ENCODE measurements at places on chromosomes 7 and 10.

DNA sequence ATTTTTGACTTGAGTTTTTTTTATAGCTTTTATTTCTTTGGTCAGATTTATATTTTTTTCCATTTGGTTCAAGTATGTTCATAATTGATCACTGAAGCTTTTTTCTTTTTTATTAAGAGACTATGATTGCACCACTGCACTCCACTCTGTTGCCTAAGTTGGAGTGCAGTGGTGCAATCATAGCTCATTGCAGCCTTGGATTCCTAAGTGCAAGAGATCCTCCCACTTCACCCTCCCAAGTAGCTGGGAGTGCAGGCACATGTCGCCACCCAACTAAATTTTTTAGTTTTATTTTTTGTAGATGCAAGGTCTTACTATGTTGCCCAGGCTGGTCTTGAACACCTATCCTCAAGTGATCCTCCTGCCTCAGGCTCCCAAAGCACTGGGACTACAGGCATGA lies 97.7 kb upstream of the KIF5B start:
- no peak for DNase-seq

DNA sequence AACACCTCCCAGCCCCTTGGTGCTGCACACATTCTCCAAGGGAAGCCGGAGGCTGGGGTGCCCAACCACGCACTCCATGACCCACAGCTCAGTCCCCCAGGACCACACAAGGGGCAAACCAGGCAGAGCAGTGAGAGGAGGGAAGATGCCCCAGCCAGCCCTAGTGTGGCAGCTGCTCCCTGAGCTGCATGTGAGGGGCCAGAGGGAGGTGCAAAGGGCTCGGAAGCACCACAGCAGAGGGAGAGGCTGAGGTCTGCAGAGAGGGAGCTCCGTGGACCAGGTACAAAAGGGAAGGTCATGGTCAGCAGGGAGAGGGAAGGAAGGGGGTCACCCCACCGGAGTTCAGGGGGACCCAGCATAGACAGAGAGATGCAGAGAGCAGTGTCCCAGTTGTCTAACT lies 1.5 kb upstream of the CALML5 start:
- no peak for DNase-seq

DNA sequence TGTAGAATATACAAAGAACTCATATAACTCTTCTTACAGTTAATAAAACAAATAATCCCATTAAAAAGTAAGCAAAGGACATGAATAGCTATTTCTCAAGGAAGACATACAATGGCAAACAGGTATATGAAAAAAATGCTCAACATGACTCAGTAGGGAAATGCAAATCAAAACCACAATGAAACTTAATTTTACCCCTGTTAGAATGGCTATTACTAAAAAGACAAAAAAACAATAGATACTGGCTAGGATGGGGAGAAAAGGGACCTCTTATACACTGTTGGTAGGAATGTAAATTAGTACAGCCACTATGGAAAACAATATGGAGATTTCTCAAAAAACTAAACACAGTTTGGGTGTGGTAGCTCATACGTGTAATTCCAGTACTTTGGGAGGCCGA lies 37.8 kb downstream of the HERPUD2 start:
- no peak for DNase-seq

GRCh38 chr7:77570330-77571011 lies 33.4 kb downstream of the PTPN12 start:
- DNase-seq = no peak

DNA sequence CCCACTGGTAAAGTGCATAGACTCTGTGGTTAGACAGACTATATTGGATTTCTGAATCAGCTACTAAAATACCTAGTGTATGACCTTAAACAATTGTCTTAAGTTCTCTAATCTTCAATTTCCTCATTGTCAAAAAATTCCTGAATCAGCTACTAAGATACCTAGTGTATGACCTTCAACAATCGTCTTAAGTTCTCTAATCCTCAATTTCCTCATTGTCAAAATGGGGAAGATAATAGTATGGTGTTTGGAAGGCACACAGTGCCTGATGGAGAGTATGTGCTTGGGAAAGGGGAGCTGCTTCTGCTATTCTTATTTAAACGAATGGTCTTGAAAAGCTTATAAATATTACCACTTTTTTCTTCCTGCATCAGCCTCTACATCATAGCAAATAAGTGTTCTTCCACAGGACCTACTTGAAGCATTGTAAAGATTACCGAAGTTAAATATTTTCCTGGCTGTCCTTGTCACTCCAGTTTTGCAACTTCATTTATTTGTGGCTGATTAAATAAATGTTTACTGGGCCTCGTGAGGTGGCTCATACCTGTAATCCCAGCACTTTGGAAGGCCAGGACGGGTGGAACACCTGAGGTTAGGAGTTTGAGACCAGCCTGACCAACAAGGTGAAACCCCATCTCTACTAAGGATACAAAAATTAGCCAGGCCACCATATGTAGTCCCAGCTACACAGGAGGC lies 64.4 kb upstream of the ITGA8 start:
- DNase-seq = no peak
